ENCODE measurements at places on chromosomes 4 and X.

DNA sequence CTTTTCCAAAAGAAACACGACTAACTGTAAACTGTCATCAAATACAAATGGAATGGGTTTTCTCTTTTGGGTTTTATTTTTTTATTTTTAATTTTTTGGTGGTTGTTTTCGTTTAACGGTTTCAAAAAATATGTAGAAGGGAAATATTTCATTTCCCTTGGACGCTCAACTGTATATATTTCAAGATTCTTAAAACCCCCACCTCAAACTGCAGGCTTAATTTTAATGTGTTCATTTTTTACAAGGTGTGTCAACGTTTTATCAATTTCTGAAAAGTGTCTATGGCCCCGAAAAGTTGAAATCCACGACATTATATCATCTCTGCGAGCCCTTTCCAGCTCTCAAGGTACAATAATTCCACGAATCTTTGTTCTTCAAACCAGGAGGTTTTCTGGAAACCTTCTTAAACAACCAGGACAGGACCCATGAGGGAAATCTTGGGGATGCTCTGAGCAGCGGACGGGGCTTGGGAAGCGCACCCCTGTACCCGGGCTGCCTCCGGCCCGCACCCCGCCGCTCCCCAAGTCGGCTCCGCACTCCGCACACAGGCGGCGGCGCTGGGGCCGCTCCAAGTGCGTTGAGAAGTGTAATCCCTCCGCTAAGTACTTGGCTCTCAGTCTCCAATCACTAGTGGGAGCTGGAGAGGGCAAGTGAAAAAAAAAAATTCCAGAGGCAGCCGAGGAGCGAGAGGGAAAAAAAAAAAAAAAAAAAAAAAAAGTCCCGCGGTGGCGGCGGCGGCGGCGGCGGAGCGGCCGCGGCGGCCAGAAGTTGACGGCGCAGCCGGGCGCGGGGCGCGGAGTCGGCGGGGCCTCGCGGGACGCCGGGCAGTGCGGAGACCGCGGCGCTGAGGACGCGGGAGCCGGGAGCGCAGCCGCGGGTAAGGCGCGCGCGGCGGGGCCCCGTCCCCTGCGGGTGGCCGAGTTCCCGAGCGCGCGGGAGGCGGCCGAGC, at the start of gene BMPR1B:
TSS of gene BMPR1B (plus strand) at position 764 of the 949 bp plus-strand sequence. CDS start 346,470 bp downstream, outside the sequence.
- DNase-seq, result no peak

GRCh38 chr4:89998469-89999011, 103.9 kb downstream of the MMRN1 start:
- DNase-seq, result no peak

DNA sequence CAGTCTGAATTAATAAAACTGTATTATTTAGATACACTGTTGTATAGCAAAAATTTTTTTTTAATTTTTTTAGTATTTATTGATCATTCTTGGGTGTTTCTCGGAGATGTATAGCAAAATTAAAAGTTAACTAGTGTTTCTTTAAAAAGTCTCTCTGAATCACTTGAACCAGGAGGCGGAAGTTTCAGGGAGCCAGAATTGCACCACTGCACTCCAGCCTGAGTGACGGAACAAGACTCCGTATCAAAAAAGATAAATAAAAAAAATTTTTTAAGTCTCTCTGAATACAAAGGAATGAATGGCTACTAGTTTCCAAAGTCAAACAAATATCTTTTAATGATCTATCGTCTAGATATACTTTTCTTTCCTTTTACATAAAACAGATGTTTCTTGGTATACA, 64.4 kb downstream of the ELF2 start:
- no peak for DNase-seq

GRCh38 chr4:177079327-177079726, 230.3 kb upstream of the NEIL3 start:
- DNase-seq, result no peak

DNA sequence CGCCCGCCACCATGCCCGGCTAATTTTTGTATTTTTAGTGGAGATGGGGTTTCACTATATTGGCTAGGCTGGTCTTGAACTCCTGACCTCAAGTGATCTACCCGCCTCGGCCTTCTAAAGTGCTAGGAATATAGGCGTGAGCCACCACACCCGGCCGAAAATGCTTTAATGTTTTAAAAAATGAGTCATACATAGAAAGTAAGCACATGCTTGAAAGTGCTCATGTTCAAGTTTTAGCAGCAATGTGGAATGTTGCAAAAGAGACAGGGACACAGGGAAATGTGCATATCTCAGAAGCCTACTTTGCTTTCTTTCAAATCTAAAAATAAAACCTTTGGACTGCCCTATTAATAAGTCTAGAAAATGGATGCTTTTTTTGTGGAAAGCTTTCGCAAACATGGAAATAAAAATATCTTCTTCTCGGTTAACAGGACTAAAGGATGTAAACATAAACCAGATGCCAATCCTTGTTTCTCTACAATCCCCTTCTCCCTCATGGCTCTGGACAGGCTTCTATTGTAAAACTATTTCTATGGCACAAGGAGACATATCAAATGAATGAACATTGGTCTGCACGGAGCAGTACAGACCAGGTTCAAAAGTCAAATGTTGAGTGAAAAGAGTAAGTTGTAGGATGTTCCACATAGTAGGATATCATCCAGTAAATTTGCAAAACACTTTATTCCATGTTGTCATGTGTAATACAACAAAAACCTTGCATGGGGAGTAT, 15.0 kb downstream of the MECP2 start:
- no peak for DNase-seq

DNA sequence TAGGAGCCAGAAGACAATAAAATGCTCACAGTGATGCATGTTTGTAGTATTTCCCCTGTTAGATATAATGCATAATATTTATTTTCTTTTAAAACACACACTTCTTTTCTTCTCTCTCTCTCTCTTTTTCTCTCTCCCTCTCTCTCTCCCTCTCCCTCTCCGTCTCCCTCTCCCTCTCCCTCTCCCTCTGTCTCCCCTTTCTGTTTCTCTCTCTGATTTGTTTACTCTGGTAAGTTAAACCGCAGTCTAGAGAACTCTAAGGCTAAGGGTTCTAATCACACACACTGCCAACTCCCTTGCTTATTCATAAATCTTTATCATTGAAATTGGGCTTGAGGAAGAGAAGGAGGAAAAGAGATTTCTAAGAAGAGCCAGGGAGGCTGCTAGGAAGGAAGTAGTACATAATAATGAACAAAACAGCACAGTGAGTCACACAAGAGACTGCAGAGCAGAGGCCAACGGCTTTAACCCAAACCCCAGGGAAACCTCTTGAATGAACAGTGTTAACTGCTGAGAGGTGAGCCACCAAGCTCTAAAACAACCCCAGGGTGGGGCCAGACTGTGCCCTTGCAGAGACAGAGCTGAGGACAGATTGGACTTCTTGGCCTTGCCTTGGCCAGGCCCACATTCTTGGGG, 9.1 kb upstream of the PHOX2B start:
- no peak for DNase-seq

DNA sequence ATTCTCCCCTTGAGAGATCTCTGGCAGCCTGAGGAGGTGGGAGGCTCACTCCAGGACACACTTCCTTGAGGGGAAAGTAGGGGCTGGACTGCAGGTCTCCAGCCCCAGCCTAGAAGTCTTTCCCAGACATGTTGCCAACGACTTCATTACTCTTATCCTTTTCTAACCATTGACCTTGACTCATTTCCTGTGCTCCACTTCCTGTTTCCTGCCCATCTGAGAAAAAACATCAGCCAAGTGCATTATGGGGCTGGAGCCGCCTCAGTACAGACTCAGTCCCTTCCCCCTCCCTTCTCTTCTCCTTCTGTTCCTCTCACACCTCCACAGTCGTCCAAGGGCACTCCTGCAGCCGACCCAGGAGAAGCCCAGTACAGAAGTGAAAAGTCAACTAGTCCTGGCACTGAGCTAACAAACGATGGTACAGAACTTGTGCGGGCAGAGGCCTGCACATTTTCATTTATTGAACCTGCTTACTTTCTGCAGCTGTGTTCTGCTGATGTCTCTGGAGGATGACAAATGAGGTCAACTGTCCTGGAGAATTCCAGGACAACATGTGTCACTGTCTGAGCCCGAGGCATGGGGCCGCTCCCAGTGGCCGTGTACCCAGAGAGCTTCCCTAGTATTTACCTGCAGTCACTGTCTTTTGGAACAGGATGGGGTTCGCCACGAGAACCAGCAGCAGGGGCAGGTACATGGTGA, 20.1 kb downstream of the GPR143 start:
- no peak for DNase-seq

DNA sequence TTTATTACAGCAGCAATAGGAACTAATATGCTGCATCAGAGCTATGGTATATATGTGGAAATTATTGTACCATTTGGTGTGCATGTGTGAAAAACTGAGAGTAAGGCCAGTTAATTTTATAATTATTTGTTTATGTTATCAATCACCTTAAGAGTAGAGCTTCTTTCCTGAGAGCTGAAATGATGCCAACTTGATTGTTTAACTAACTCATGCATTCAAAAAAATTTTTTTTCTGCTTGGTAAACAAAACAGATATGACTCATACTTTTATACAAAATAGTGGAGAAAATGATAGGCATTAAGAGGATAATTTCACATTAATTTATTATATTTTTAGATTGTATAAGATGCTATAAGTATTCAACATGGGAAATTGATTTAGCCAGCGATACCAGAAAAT, 622.7 kb downstream of the RAPGEF2 start:
- DNase-seq, result no peak

DNA sequence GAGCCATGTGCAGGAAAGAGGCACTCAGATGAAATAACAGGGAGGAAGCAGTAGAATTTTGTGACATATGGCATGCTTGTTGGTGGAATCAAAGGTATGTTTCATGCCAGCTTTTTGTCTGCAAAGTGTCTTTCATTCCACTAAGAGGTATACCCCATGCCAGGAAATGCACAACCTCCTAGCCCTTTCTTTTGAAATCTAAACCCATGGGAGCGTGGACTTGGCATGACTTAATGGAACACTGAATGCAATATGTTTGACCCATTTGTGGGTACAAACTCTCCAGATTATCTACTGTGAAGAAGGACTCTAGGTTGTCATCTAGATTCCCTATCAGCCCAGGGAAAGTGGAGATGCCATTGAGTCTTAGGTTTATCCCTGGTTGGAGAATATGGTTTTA, 338.3 kb upstream of the TEX13C start:
- DNase-seq, result no peak

DNA sequence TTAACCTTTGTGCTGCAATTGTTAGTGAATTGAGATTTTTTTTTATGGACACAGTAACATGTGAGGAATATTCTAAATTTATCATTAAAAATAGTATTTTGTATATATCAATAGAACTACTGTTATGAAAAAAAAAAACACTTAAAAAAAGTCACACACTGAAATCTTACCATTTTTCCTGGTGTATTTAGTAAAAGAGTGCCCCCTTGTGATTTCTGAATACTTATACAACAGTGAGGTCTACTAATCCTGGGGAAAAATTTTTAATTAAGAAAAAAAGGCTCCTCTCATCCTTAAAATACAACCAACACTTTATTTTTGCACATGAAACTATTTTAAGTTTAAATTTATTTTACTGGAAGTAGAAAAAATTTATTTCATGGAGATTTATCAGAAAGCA, 56.4 kb upstream of the SPOCK3 start:
- no peak for DNase-seq

GRCh38 chrX:153580700-153581386, 18.1 kb downstream of the CCNQ start:
- no peak for DNase-seq

DNA sequence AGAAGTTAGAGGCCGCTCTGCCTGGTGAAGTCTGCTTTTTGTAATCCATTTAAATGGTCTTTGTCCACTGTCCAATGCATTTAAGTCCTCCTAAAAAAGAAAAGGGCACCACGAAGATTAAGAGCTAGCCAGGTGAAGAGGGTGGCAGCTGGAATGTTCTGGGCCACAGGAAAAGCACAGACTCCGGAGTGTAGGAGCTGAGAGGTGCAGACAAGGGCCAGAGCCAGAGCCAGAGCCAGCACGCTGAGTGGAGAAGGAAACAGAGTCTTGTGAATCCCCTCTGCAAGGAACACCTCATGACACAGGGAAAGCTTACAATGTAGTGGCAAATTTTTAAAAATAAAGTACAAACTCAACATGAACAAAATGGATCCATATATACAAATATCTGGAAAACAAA, 83.6 kb downstream of the TSPAN5 start:
- no peak for DNase-seq

DNA sequence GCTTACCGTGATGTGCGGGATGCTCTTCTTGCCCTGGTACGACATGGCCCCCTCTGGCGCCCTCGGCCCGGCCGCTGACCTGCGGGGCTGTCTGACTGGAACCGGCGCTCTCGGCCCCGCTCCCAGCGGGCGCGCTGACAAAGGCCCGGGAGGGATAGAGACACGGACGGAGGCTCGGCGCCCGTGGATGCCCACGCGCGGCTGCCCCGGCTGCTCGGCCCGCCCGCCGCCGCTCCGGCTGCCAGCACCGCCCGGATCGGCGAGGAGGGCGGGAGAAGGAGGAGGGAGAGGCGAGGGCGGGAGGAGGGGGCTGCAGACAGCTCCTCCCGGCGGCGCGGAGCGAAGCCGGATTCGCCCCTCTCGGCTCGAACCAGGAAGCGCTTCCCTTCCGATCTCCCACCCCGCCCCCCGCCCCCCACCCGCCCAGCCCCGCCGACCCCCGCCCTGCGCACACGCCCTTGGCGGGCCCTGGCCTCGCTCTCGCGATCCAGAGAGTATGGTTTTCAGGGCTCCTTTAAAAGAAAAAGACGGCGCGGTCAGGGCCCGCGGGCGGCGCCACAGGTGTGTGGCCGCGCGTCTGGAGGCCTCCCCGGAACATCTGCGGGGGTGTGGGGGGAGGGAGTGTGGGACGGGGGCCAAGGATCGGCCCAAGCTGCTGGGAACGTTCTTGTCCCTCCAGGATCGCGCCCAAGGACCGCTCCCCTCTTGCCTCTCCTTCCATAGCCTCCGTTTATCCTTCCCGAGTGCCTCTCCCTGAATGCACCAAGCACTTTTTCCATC, 4.5 kb downstream of the CRMP1 start:
- no peak for DNase-seq

- DNase-seq, result no peak
Observed at GRCh38 chr4:188695261-188695660, 556.0 kb downstream of the TRIML1 start.

- DNase-seq, result no peak
Observed at GRCh38 chrX:106203315-106203714, 35.2 kb downstream of the PWWP3B start.

Measured in stimulated activated CD8-positive, alpha-beta memory T cell treated with anti-CD3 and anti-CD28 coated beads, Interleukin-4, amount 100 ng/mL, for 4 hours (primary cell).